ENCODE measurements at places on chromosomes 5 and 9.
A peak's percentile ranks its signal among the peaks of the same experiment; 100 is the strongest.

DNA sequence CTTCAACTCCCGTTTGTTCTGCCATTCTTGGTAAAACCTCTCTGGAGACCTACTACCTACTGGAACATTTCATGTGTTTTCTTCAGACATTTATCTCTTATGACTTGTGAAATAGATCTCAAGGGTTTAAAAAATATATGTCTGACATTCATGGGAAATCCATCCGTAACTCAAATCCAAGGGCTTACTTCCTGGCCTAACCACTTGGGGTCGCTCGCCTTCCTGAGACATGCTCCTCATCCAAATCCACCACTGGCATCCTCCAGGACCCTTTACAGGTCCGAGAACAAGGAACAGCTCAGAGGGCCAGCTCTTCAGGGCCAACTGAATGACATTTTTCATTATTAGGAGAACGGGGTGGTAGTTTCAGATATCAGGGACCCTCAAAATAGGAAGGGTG, 235.1 kb upstream of the TUT7 start:
- DNase-seq: no peak

DNA sequence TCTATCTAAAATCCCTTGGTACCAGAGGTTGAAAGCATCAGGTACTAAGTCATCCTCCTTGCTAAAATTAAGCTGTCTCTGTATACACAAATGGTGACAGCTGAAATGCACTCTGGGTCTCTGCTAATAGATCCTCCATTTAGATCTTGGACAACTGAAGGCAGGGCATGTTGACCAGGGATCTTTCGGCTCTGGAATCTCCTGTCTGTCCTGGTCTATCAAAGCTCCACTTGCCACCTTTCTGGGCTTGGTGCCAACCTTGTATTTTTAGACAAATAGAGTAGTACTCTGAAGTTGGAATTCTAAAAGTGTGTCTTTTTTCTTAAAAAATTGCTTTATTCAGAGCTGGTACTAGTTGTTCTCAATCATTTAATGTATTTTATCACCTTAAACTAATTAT, 135.2 kb upstream of the HMHB1 start:
- DNase-seq: no peak

DNA sequence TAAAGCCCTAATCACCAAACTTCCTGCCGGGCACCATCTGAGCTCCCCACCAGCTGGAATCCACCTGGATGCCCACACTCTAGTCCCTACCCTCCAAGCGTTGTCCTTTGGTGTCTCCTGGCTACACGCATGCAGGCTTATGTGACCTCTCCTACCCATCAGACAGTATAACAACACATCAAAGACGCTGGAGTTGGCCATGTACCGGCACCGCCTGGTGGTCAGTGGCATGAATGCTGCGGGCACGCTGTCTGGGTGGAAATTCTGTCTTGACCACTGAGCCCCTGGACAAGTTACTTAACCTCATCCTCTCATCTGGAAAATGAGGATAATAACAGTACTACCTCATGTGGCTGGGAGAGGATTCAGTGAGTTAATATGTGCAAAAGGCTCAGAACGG, 23.4 kb upstream of the CORO2A start:
- DNase-seq: no peak

GRCh38 chr5:127830829-127831598, 127.8 kb downstream of the CCDC192 start:
- DNase-seq: no peak

GRCh38 chr9:117938086-117938485, 233.9 kb downstream of the TLR4 start:
- no peak for DNase-seq

GRCh38 chr5:176876506-176877431, 22.4 kb downstream of the HK3 start:
- no peak for DNase-seq

GRCh38 chr5:32193591-32193990, 19.5 kb upstream of the GOLPH3 start:
- DNase-seq: peak; percentile 27

GRCh38 chr5:128284236-128284635, 200.7 kb downstream of the SLC12A2 start:
- no peak for DNase-seq

GRCh38 chr9:93198117-93198837, 14.3 kb downstream of the WNK2 start:
- no peak for DNase-seq

DNA sequence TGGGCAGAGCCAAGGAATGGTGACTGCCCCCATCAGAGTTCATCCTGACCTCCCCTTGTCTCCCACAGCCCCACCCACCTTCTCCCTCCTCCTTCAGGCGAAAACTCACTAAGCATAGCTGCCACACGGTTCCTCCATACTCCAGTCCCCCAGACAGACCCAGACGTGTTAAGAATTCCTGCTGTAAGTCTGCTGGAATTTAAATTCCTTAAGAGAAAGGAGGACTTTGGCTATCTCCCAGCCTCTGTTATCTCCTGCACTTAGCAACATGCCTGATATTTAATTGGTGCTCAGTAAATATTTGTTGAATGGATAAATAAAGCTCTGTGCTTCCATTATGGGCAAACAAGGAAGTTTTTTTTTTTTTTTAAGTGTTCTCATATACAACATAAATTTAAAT, 213.7 kb downstream of the RFK start:
- no peak for DNase-seq

- no peak for DNase-seq
These were observed 26.4 kb downstream of the TNFAIP8 start for GRCh38 chr5:119382169-119382568.

- DNase-seq: no peak
These were observed 295.4 kb downstream of the CSNK1G3 start for GRCh38 chr5:123807177-123807945.

- no peak for DNase-seq
These were observed 19.1 kb upstream of the LMNB1 start for GRCh38 chr5:126757713-126758357.

DNA sequence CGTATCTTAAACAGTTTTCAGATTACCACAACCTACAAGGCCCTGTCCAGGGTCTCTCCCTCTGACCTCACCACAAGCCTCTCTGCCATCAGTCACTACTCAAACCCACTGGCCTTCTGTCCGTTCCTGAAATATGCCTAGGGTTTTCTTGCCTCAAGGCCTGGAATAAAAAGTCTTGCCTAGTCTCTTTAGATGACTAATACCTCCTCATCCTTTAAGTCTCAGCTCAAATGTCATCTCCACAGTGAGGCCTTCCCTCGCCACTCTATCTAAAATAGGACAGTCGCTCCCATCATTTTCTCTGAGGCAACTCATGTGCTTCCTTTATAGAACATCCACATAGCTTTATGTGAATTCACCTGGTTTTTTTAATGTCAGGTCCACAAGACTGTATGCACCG, 5.2 kb downstream of the DENND1A start:
- DNase-seq: no peak

DNA sequence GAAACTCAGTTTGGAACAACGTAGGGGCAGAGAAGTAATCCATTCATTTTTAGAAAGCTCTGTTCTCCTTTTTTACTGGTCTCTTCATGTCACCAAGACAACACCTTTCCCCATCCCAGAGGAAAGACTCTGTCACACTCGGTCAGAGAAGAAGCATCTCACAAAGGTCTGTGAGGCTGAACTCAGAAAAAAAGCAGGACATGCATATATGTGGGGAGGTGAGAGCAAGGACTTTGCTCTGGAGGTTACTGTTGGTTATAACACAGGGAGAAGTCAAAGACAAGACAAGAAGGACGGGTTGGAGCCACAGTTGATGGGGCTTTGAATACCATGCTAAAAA, 19.2 kb upstream of the MTMR12 start:
- no peak for DNase-seq

DNA sequence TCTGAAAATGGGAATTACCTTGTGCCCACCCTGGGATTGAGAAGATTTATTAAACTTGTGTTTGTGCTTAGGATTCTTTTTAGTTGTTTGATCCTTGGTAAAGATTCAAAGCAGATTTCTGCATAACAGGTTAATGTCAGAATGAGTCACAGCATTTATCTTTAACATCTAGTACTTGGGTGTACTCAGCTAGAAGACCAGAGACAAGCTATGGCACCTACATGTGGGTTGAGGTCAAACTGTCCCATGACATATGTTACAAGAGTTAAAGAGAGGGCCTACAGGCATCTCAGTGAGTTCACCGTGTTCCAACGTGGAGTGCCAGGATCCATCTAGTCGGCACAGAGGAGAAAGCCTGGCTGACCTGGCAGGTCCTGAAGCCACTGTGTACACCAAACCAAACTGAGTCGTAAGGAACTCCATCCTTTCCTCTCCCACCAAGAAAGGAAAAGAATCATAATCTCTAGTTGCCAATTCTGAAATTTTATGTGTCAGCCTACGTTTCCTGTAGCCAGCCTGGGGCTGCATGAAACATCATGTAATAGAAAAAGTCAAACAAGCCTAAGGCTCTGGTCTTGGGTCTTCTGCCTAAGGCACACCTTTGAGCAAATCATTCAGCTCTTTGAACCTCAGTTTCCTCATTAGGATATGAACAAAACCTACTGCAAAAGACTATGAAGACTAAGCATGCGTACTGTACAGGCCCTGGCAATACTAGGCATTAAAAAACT, 73.7 kb downstream of the RCL1 start:
- no peak for DNase-seq

GRCh38 chr9:86794391-86795046, 152.8 kb downstream of the GAS1 start:
- DNase-seq: no peak

DNA sequence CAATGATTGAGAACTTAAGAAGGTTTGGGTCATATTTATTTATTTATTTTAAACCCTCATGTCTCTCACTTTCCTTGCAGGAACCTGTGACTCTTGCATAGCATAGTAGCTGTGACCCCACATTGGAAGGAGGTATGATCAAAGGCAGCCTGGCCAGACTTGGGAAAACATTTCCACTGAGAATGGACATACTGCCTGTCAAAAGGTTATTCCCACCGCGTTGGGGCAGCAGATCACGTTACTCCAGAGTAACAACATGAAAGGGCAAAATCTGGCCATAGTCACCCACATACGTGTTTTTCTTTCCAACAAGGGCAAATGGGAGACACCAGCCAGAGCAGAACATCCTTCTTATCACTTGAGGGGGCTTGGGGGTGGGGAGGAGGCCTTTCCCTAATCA, 95.7 kb downstream of the ARL15 start:
- no peak for DNase-seq

DNA sequence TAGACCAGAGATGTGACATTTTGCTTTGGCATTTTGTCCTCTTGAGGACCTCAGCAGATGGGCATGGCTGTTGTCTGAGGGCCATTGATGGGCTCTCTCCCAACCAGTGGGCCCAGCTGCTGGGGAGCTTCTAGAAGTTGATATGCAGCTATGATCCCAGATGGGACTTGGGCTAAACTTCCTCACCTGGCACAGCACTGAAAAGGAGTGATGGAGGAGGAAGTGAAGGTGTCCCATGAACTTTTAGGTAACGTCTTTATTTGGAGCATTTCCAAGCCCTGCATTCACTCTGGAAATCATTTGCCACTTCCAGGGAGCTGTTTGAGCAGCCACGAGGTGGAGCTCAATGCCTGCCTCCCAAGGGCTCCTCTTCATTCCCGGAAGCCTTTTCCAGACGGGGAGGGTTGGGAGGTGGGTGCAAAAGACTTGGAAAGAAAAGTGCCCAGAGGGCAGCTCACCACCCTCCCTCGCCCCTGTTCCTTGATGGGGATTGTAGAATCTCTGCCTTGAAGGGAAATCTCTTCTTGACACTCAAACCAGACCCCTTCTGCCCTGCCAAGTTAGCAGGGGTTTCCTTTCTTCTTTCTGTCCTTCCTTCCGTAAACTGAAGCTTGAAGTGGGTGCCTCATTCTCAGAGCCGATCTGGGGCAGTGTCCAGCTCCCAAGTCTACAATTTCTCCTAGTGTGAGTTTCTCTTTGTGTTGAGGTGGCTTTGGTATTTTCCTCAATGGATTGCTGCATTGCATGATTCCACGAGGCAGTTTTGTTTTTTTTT, 18.1 kb upstream of the NEUROG1 start:
- no peak for DNase-seq

DNA sequence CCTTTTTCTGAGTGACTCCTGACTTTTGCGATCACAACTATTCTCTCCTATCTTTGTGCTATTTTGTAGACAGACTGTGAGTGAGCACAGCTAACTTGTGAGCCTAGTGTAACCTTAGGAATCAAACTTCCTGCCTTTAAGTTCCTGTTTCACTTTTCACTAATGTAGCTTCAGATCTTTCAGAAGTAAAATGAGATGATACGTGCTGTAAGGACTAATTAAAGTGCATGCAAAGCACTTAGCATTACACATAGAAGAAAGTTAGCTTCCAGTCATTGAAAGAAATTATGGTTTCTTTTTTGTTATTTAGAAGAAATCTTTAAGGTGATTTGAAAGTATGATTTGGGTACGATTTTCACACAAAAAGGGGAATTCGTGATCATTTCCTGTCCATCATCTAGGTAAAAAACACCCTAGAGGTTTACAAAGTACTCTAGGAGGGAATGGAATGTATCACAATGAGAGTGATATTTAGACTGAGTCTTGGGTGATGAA, 122.7 kb downstream of the ST8SIA4 start:
- peak; percentile 41 for DNase-seq

DNA sequence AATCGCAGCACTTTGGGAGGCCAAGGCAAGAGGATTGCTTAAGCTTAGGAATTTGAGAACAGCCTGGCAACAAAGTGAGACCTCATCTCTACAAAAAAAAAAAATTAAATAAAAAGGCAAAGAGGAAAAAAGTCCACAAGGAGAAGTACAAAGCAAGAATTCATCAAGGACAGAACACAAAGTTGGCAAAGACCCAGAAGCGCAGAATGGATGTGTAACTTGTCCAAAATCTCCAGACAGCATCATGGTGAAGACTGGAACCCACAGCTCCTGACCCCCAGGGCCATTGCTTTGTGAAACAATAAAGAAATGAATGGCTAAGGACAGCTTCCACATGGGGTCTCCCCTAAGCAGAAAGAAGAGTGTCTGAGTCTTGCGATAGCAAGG, 7.8 kb downstream of the HSD17B3 start:
- DNase-seq: no peak

DNA sequence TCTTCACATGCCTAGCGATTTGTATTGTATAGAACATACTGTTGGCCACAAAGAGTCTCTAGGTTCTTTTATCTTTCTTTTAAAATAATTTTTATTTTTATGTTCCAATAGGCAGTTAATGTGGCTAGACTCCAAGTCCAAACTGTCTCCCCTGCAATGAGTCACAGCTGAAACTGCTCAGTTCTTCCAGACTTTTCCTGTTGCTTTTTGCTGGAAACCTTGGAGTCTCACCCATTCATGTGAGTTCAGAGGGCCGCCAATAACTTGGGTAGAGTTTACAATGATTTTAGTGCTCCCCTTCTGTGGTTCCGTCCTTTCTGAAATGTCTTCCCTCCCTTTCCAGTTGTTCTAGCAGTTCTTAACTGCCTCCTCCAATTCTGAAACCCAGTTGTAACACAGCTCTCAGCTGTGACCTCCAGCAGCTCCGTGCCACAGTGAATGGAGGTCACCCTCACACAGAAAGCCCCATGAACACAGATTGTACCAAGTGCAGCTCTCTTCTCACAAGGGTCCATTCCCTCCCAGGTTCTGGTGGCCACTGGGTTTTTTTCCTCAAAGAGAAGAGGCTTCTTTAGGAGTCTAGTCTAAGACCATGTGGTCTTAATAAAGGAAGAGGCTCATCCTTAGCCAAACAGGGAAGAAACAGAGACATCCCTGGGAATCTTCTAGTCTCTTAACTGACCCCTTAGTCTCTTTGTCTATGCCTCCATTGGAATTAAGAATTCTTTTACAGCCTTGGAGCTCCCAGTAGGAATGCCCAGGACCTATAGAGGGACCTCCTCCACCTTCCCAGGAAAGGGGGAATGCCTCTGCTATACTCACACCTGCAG, 198.5 kb downstream of the SPOCK1 start:
- DNase-seq: no peak
